ENCODE measurements at places on chromosomes 5 and 9.
A peak's percentile ranks its signal among the peaks of the same experiment; 100 is the strongest.

GRCh38 chr5:159310511-159310910 lies 19.8 kb downstream of the IL12B start:
- DNase-seq: peak; percentile 64

DNA sequence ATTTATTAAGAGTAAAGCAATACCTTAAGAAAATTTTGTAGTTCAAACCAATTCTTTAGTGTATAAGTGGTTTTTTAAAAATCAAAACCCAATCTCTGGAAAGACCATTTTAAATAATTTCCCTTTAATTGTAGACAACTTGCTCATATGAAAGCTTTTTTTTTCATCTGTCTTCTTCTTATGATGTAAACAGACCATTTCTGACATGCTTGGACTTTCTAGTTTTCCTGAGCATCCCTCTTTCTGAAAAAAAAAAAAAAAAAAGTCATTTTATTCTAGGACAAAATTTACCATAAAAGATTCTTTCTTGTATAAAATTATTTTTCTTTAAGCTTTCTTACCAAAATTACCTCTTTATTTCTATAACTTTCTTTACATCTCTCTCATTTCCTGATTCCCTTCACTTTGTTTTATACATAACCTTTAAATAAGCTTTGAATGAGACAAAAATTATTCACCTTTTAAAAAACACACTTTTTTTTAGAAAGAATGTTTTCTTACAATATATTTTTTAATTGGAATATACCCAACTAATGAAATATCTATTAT lies 67.5 kb downstream of the COL15A1 start:
- DNase-seq: no peak

GRCh38 chr5:389891-390622 lies 52.9 kb upstream of the EXOC3 start:
- DNase-seq: no peak

DNA sequence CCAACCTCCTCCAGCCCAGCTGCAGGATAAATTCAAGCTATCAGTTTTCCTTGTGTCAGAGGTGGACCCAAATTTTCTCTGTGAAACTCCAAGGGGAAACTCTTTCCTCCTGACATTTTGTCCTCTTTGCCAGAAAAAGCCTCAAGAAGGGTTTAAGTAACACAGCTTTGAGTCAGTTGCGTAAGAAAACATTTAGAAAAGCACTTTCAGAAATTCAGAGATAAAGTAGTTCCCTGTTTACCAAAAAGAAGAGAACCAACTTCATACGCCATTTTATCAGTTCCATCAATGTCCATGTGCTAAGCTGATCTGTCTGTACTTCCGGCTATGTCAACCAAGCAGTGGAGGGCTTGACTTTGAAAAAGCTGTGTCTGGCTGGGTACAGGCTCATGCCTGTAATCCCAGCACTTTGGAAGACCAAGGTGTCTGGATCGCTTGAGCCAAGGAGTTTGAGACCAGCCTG lies 19.9 kb upstream of the SUSD1 start:
- no peak for DNase-seq

DNA sequence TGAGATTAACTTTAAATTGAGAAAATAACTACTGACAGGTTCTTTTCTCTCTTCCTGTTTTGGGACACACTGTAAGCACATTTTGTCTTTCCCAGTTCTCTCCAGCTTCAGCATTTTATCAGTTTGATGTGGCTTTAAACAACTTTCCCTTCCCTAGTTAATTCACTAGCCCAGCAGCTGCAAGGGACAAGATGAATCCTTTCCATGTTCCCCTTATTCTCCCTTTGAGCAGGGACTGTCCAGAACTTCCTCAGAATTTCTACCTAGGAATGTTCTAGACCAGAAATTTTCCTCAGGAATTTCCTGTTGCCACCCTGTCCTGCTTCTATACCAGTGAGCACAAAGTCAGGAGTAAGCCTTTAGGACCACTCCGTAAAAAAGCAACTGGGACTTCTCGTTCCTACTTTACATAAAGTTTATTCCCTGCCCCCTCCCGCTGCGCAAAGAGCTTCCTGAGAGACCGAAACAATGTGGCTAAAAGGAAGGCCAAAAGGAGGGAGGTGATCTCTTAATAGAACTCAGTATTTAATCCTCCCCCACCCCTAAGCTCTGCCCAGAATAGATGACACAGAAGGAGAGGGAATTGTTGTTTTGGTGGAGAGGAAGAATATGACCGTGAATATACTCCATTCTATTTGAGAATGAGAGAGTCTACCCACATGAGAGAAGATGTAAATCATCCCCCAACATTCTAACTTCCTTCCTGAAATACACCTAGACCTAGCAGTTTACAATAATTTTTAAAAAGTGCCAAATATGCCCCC lies 61.9 kb downstream of the GLIS3 start:
- DNase-seq: peak; percentile 38

DNA sequence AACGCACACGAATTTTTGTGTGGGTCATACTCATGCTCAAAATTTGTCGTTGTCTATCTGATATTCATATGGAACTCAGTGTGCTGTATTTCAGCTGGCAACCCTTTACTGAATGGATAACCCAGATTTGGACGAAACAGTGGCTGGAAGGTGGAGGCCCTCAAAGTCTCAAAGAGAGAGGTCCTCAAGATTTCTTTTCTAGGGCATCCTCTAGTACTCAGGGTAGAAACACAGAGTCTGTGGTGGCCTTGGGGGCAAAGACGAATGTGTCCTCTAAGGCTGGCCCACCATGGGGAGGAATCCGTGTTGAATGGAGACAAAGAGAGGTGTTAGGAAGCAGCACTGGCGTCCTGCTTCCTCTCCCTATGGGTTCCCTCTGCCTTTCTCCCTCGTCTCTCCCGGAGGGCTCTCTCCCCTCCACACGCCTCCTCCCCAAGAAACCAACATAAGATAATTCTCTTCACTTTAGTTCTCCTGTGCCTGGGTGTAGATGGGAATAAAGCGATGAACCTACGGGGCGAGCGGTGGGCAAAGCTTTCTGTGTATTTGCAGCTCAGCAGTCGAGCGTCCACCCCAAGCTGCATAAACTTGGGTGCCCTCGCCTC lies 333.7 kb downstream of the CWC27 start:
- DNase-seq: peak; percentile 62

- DNase-seq: no peak
Measured at GRCh38 chr5:28954074-28954473, 1915.7 kb upstream of the CDH9 start.

- DNase-seq: no peak
Measured at GRCh38 chr5:83877911-83878706, 157.5 kb upstream of the HAPLN1 start.

- DNase-seq: no peak
Measured at GRCh38 chr9:12652973-12653372, 40.2 kb upstream of the TYRP1 start.

GRCh38 chr5:115100319-115100955 lies 69.3 kb downstream of the TRIM36 start:
- no peak for DNase-seq

DNA sequence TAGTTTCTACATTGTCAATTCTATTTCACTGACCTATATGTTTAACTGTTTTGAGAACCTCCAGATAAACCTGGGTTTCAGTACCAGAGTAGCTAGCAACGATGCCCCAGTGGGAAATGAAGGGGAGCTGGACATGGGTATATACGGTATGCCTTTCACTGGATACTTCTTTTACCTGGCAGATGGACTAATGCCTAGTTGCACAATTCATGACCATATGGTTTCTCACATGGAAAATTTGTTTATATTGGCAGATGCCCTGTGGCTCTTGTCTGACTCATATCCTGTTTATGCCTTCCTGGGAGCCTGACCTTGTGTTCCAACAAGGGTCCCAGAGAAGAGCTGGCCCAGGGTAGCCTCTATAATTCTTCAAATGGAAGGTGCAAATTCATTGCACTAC lies 144.1 kb downstream of the MAT2B start:
- no peak for DNase-seq
